ENCODE measurements at places on chromosomes 7 and 10.

GRCh38 chr7:158996214-158997109, 140.1 kb downstream of the DYNC2I1 start:
- no peak for DNase-seq

GRCh38 chr10:121221072-121221471, 369.9 kb downstream of the WDR11 start:
- no peak for DNase-seq

DNA sequence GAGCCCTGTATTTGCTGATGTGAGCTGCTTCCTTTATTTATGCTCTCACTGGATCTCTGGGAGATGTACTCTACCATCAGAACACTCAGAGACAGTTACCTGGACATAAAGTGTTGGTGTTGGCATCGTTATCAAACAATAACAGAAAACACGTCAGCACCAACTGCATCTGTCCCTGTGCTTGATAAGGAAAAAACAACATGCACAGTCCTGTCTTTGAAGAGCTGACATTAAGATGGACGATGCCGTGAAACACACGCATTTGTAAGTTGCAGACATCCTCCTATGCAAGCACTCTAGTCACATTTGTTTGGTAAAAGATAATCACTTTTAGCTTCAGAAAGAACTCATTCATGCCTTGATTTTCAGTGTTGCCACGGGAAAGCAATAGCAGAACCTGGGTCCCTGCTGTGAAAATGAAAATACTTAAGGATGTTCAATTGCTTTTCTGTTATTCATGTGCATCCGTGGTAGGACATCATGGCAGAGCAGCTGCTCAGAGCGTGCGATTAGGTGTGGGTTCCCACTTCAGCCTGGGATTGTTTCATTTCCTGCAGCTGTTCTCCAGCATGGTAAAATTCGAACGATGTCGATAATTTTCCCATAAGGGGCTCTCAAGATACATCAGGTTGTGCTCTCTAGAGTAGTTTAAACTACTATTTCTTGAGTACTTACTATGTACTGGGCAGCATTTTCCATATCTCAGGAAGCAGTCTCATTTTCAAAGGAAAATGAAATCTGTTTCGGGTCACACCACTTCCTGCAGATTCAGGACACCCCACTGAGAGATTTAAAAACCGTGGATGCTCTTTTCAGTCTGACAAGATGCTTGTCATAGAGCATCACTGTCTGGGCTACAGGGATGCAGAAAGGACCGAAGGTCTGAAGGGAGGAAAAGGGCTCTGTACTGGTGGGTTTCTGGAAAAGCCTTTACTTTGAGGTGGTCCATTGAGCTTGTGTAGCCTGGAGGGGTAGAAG, 248.7 kb downstream of the CAMK1D start:
- DNase-seq, result no peak

GRCh38 chr10:102927311-102928010, 9.4 kb downstream of the CNNM2 start:
- no peak for DNase-seq

DNA sequence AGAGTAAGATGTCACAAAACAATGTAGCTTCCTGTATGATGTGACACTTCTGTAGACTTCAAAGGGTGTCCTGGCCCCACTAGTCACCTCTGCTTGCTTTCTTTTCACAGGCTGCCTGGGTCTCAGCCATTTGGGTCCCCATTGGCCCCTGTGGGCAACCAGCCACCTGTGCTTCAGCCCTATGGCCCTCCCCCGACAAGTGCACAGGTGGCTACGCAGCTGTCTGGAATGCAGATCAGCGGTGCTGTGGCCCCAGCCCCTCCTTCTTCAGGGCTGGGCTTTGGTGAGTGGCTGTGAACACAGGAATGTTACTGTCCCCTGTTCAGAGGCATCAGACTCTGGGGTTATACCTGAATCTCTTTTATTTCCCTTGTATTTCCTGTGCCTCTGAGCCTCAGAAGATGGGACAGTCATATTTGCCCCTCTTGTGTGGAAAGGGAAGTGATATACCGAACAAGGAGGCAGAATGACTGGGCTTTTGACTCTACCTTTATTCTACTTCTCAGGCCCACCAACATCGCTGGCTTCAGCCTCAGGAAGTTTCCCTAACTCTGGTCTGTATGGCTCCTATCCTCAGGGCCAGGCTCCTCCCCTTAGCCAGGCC, 15.4 kb downstream of the SEC24C start:
- no peak for DNase-seq

GRCh38 chr7:57404343-57404966, 45.5 kb upstream of the ZNF716 start:
- DNase-seq, result no peak

- DNase-seq, result no peak
Measured at GRCh38 chr7:155694851-155695250, 50.4 kb downstream of the RBM33 start.

- no peak for DNase-seq
Measured at GRCh38 chr7:2944739-2945138, 98.9 kb downstream of the CARD11 start.

- no peak for DNase-seq
Measured at GRCh38 chr7:155992974-155993373, 180.7 kb upstream of the SHH start.

GRCh38 chr10:114603948-114604347, 54.1 kb downstream of the ABLIM1 start:
- DNase-seq, result no peak

DNA sequence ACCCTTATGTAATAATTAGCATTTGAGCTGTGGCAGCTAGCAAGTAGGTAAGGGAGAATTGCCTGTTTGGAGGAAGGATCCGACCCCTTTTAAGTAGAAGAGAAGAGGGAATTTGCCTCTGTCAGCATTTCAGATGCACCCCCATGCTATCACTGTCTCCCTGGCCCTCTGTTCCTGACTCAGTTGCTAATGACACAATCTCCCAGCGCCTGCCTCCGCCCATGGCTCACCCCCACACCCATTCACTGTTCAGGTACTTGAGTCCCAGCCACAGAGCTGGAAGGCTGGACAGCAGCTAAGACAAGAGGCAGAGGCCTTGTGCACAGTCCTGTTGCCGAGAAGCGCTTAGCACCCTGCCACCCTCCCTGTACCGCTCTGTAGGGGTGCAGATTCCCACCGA, 512.3 kb upstream of the GALNT17 start:
- DNase-seq, result no peak

Measured in neuronal stem cell (in vitro differentiated cells).